Stimulated activated CD8-positive, alpha-beta memory T cell treated with anti-CD3 and anti-CD28 coated beads, Interleukin-2, amount 100 ng/mL, for 48 hours (primary cell): ENCODE measurements at places on chromosomes 6 and 20.
A peak's percentile ranks its signal among the peaks of the same experiment; 100 is the strongest.

DNA sequence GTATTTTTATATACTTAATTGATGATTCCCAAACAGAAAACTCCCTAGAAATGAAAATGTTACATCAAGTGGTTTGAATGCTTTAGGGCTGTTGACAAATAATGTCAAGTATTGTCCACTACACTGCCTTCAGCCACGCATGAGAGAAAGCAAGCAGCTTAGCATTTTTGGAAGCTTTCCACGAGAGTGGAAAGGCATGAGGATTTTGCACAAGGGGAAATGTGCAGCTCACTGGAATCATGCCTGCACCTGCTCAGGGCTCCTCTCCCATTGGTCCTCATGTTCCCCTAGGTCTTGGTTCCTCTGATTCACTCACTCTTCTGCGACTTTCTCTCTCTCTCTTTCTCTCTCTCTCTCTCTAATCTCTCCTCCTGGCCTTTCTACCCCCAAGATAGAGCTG lies 439.5 kb upstream of the CDH4 start:
- no peak for DNase-seq

GRCh38 chr6:36938536-36938935 lies 16.0 kb upstream of the PI16 start:
- no peak for DNase-seq

- DNase-seq, result no peak
Measured at GRCh38 chr6:152316024-152316423, 321.1 kb downstream of the SYNE1 start.

- no peak for DNase-seq
Measured at GRCh38 chr20:52991830-52992229, 19.7 kb downstream of the TSHZ2 start.

DNA sequence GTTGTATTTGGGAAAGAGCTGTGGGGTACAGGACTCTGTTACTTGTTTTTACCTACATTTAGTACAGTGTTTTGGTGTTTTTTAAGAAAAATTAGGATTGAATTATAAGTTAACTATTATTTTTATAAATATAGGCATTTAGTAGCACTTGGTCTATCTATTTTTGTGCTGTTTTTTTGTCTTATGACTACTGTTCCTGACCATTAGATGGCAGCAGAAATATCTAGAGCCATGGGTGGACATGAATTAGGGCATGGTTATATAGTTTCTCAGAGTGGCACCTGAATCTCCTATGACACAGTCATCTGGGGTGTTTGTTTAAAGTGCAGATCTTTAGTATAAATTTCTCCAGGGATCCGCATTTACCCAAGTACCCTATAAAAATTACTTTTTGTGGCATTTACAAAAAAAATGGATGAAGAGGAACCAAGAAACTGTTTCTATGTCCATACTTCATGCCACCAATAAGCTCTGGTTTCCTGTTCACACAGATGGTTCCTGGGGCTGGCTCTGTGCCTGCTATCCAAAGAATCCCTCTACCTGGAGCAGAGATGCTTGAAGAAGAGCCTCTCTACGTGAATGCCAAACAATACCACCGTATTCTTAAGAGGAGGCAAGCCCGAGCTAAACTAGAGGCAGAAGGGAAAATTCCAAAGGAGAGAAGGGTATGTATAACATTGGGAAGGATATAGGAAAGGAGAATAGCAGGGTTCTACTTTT lies 19.8 kb downstream of the NFYA start:
- DNase-seq, result no peak

GRCh38 chr20:52180180-52180840 lies 11.3 kb downstream of the ZFP64 start:
- no peak for DNase-seq

DNA sequence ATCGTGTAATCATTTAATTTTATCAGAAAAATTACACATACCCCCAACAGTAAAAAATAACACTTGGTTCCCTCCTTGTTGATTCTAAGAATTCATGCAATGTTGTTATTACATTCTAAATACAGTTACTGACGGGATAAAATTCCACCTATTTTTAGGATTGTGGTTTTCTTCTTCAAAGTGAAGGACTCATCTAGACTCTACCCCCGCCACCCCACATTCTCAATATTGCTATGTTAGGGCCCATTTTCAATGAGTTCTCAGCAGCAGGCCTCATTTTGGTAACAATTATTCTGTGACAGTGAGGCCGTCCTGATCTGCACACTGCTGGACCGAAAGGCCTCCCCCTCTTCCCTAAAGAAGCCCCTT lies 43.5 kb downstream of the PREX1 start:
- no peak for DNase-seq

- DNase-seq, result no peak
Measured at GRCh38 chr20:50358971-50359370, 151.2 kb upstream of the PTPN1 start.

DNA sequence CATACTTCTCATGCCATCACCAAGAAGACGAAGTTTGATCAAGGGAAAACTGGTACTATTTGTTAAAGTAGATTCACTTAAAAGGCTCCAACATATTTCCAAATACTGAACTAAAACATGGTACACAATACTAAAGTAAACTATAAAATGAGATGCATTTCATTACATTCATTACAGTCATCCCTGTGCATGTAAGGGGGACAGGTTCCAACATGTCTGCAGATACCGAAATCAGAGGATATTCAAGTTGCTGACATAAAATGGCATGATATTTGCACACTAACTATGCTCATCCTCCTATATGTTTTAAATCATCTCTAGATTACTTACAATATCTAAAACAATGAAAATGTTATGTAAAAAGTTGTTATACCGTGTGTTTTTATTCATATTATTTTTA lies 893.9 kb upstream of the MANEA start:
- no peak for DNase-seq

DNA sequence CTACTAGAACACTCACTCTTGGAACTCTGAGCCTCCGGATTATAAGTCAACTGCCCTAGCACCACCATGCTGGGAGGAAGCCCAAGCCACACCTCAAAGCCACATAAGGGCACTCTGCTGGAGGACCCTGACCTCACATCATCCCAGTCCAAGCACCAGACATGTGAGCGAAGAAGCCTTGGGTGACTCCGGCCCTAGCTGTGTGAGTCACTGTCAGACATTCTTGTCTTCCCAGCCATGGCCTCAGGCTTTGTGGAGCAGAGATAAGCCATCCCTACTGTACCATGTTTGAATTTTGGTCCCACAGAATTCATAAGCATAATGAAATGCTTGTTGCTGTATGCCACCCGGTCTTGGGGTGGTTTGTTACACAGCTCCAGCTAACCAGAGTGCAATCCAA lies 247.7 kb downstream of the SOD2 start:
- DNase-seq, result no peak

DNA sequence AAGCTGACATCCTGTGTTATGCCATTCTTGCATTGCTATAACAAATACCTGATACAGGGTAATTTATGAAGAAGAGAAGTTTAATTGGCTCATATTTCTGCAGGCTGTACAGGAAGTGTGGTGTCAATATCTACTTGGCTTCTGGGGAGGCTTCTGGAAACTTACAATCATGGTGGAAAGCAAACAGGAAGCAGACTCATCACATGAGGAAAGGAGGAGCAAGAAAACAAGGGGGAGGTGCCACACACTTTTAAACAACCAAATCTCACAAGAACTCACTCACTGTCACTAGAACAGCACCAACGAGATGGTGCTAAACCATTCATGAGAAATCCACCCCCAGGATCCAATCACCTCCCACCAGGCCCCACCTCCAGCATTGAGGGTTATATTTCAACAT lies 143.1 kb upstream of the GGTLC1 start:
- no peak for DNase-seq

DNA sequence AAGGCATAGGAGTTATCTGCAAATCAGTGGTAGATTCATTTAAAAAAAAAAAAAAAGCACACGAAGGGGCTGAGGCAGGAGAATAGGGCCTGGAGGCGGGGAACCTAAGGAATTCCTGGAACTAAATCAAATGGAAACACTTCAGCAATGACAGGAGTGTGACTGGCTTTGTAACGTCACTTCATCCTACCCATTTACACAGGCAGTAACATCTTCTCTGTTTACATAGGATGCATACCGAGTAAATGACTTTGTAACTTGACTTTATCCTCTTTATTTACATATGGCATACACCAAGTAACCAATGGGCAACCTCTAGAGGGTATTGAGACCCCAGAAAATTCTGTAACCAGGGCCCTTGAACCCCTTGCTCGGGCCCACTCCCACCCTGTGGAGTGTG lies 56.4 kb upstream of the IYD start:
- DNase-seq, result no peak

GRCh38 chr20:5001174-5002076 lies at the start of gene SLC23A2:
Gene SLC23A2 (minus strand): TSS chr20:5001510. CDS start chr20:4932562, 68,948 bp downstream.
- peak; percentile 30 for DNase-seq

GRCh38 chr20:58005581-58006345 lies 222.7 kb downstream of the ANKRD60 start:
- no peak for DNase-seq

DNA sequence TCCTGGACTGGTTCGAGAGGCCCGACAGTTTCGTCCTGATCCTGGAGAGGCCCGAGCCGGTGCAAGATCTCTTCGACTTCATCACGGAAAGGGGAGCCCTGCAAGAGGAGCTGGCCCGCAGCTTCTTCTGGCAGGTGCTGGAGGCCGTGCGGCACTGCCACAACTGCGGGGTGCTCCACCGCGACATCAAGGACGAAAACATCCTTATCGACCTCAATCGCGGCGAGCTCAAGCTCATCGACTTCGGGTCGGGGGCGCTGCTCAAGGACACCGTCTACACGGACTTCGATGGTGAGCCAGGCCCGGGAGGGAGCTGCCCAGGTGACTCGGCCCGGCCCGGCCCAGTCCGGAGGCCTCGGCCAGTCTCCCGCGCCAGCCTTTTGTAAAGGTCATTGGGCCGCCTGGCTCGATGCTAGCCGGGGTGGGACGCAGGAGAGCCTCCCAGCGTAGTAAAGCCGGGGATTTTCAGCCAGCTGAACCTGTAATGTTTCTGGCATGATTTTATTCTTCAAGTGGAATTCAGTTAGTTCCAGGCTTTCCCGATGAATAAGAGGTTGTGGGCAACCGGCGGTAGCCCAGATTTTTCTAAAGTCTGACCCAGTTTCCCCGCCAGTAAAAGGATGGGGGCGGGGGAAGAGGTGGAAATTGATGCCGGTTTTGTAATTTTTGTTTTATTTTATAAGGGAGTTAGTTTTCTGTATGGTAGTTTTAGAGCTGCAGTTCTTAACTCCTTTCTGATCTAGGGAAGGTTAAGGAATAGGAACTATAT lies 1.4 kb downstream of the PIM1 start:
- no peak for DNase-seq

GRCh38 chr20:41224281-41224680 lies 86.9 kb downstream of the PLCG1 start:
- no peak for DNase-seq

- no peak for DNase-seq
Measured at GRCh38 chr20:22585786-22586493, 1.6 kb upstream of the FOXA2 start.

GRCh38 chr6:167709196-167709595 lies 117.5 kb upstream of the AFDN start:
- no peak for DNase-seq

DNA sequence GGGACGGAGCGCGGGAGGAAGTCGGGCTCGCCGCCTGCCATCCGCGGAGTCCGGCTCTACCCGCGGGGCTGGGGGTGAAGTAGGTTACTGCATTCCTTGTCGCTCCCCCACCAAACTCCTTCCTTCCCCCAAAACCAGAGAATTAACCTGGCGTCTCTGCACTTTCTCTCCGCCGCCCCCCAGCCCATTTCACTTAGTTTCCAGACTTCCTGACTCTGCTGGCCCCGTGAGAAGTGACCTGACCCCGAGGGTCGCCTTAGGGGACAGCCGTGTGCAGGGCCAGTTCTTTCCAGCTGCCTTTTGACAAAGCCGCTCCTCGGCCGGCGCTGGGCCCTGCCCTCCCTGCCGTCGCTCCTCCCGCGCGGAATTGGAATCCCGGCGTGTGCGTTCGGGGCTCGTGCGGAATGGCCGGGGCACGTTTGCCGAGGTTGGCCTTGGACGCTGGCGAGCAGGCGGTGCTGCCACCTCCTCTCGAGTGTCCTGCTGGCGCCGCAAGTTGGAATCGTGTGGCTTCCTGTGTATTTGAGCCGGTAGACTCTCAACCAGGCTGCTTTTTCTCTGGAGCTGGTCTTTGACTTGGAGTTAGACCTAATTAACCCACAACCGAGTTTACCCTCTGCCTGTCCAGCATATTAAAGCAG lies 650 bp downstream of the DCBLD1 start:
- DNase-seq, result peak; percentile 10

DNA sequence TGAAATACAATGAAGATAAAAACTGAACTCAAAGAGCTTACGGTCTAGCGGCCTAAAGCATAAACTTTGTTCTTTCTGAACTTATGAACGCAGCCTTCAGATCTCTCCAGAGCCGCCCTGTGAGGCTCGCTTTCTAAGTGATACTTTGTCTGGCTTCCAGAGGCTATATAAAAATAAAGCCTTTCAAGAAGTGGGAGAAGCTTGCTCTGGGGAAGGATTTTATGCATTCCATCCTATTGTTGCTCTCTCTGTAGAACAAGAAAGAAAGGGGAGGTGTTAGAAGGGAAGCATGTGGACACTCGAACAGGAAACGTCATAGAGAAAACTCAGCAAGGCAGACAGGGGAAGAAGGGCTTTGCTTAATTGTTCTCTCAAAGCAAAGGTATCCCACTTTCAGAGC lies 77.0 kb downstream of the TBX18 start:
- DNase-seq, result no peak
